ENCODE measurements at places on chromosomes 6 and 20.

DNA sequence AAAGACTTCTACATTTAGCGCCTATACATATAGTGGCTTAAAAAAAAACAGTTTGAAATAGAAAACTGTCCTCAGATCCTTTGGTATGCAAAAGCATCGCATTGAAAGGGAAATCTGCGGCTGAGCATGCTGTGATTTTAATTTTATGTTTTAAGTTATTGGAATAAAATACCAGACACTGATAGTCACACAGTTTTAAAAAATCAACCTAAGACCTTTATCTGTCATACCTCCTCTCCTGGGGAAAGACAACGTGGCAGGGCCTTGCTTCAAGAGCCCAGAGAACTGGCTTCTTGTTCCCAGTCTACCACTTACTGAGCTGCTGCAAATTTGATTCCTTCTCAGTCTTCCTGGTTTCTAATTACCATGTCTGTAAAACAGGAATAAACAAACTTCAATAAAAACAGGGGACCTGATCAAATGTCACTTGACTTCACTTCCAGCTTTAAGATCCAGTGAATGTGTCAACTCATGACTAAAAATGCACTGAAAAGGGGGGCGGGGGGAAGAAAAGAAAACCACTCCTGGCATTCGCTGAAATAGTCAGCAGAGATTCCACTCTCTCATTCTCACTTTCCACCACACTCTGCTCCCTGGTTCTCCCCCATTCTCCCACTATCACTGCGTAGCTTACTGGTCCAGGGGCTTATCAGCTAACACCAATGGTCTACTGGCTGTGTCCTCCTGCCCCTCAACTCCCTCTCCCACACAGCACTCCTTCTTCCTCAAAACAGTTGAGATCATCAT is 494.7 kb upstream of the MARCKS start:
- DNase-seq, result no peak

DNA sequence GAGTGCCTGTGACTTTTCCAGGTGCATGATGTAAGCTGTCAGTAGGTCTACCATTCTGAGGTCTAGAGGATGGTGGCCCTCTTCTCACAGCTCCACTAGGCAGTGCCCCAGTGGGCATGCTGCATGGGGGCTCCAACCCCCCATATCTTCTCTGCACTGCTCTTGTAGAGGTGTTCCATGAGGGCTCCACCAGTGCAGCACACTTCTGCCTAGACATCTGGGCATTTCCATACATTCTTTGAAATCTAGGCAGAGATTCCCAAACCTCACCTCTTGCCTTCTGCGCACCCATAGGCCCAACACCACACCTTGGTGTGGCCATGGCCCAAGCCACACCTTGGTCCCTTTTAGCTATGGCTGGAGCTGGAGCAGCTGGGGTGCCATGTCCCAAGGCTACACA is 66.3 kb downstream of the VTA1 start:
- DNase-seq, result no peak

GRCh38 chr20:13105039-13105438 is 96.3 kb downstream of the SPTLC3 start:
- DNase-seq, result no peak

GRCh38 chr20:11529047-11529446 is 388.6 kb upstream of the BTBD3 start:
- DNase-seq, result no peak

DNA sequence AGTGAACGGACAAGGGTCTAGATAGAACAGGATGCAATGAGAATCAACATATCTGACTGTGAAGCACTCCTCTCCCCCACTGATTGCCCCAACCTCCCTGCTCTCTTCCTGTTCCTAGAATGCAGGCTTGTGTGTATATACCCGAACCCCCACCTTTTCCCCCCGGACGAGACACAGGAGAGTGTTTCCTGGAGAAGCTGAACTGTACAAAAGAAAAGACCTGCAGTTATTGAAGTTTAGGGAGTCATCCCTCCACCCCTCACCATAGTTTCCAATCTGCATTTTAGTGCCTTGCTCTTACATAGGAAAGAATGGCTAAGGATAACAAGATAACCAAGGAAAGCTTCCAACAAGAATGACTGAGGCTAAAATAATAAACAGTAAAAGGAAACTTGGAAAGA is 55.5 kb upstream of the PDE10A start:
- DNase-seq, result no peak

GRCh38 chr20:34886122-34886521 is 9.7 kb downstream of the ACSS2 start:
- no peak for DNase-seq

- no peak for DNase-seq
Measured at GRCh38 chr6:89254569-89254968, 37.4 kb upstream of the GABRR1 start.

DNA sequence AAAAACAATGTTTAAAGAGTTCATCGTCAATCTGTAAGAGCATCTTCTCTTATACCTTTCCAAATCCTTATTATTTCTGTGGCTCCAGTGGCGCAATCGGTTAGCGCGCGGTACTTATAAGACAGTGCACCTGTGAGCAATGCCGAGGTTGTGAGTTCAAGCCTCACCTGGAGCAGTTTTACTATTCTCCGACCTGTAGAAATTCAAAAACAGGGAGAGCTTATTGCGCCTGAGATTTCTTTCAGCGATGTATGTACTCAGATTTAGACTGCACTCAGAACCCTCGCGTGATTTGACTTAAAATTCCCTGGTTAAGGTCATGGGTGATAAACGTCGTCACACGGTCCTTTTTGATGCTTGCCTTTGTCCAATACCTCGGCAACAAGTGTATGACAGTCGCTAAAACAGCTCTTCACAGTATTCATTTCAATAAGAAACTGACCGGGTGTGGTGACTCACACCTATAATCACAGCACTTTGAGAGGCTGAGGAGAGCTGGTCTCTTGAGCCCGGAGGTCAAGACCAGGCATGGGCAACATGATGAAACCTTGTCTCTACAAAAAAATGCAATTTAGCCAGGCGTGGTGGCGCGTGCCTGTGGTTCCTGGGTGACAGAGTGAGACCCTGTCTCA is 11.9 kb downstream of the GPX5 start:
- peak; percentile 24 for DNase-seq

DNA sequence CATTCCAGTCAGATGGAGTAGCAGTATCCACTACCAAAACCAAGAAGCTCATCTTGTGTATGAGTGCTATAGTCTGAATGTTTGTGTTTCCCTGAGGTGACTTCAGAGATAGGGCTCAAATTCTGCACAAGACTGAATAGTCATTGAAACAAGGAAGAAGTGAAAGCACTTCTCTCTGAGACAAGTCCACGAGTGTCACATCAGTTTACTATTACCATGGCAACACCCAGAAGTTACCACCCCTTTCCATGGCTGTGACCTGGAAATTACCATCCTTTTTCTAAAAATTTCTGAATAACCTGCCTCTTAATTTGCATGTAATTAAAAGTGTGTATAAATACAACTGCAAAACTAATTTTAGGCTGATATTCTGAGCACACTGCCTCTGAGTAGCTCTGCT is 682.1 kb upstream of the ADGRB3 start:
- no peak for DNase-seq

- DNase-seq, result no peak
Measured at GRCh38 chr6:97626671-97627441, 343.8 kb upstream of the MMS22L start.

- peak; percentile 61 for DNase-seq
Measured at GRCh38 chr6:148747471-148748165, 788 bp downstream of the UST start.

- DNase-seq, result no peak
Measured at GRCh38 chr6:158492881-158493280, 67.0 kb upstream of the TMEM181 start.

DNA sequence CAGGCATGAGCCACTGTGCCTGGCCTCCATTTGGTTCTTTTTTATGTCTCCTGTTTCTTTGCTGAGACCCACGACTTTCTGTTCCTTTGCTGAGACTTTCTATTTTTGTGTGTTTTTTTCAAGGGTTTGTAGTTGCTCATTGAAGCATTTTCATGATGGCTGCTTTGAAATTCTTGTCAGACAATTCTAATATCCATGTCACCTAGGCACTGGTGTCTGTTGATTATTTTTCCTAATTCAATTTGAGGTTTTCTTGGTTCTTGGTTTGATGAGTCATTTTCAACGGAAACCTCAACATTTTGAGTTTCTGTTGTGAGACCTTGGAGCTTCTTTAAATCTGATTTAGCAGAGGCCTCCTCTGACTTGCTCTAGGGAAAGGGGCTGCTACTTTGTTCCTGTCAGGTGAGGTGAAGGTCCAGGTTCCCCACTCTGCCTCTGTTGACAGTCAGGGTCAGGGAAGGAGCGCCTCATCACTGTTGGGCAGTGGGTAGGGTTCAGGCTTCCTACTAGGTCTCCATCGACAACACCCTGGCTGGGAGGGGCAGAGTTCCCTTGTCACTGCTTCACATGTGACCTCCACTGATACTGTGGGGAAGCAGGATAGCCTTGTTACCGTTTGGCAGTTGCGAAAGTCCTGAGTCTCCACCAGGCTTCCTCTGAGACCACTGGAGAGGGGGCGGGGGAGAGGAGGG is 67.2 kb upstream of the RNF24 start:
- peak; percentile 38 for DNase-seq

- DNase-seq, result no peak
Measured at GRCh38 chr6:43944908-43945767, 175.1 kb downstream of the VEGFA start.

Data from activated CD4-positive, alpha-beta T cell treated with anti-CD3 and anti-CD28 coated beads, Interleukin-2, amount 50 U/mL, for 1 hour (primary cell).